ENCODE measurements at places on chromosomes 5 and 9.

- no peak for DNase-seq
These were observed 106.8 kb downstream of the RXRA start for GRCh38 chr9:134433101-134433500.

- DNase-seq, result no peak
These were observed 131.3 kb downstream of the GLIS3 start for GRCh38 chr9:4168526-4168925.

DNA sequence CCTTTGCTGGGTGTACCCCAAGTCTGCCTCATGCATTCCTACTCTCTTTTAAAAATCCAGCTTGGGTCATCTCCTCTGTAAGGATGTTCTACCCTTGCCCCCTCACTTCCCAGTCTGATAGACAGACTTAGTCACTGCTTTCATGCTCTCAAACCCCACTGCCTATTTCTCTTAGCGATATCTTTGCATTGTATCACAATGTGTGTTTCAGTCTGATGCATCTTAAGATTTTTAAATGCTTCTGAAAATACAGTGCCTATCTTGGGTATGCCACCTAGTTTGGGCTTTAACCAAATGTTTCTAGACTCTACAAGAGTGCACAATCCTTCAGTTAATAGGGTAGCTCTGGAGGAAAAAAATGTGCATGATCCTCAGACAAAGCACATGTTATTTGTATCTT is 97.8 kb downstream of the SNX18 start:
- no peak for DNase-seq

- DNase-seq, result no peak
These were observed 21.6 kb downstream of the CATSPER3 start for GRCh38 chr5:134989266-134989830.

DNA sequence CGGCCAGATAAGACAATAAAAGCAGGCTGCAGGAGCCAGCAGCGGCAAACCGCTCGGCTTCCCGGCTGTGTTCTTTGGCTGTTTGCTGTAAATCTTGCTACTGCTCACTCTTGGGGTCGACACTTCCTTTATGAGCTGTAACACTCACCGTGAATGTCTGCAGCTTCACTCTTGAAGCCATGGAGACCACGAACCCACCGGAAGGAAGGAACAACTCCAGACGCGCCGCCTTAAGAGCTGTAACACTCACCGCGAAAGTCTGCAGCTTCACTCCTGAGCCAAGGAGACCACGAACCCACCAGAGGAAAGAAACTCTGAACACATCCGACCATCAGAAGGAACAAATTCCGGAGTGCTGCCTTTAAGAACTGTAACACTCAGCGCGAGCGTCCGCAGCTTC is 451.7 kb downstream of the AGTPBP1 start:
- no peak for DNase-seq

GRCh38 chr5:134555223-134555889 is 29.9 kb downstream of the JADE2 start:
- DNase-seq, result no peak

DNA sequence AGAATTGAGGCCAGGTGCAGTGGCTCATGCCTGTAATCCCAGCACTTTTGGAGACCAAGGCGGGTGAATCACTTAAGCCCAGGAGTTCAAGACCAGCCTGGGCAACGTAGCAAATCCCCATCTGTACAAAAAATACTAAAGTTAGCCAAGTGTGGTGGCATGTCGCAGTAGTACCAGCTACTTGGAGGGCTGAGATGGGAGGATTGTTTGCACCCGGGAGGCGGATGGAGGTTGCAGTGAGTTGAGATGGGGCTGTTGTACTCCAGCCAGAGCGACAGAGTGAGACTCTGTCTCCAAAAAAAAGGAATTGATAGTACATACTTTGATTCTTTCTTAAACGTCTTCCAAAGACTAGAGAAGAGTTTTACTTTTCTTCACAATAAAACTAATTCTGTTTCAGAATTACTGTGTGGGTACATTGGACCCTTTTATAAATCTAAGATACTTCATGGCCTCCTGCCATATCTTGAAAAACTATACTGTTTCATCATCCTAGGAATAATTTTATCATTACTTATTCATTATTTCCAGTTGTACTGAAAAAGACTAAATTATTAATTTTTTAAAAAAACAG is 132.0 kb upstream of the GRHPR start:
- DNase-seq, result no peak

- no peak for DNase-seq
These were observed 5.7 kb downstream of the PAM start for GRCh38 chr5:102760815-102761214.

- DNase-seq, result no peak
These were observed 190.0 kb downstream of the OLFM1 start for GRCh38 chr9:135277219-135278201.
